SW 1271 (cell line): ENCODE measurements at places on chromosomes 2 and 18.

- no peak for DNase-seq
These were observed 72.6 kb upstream of the STPG4 start for GRCh38 chr2:47227532-47228279.

GRCh38 chr18:9743200-9744016, 35.3 kb downstream of the RAB31 start:
- DNase-seq, result peak; percentile 91

DNA sequence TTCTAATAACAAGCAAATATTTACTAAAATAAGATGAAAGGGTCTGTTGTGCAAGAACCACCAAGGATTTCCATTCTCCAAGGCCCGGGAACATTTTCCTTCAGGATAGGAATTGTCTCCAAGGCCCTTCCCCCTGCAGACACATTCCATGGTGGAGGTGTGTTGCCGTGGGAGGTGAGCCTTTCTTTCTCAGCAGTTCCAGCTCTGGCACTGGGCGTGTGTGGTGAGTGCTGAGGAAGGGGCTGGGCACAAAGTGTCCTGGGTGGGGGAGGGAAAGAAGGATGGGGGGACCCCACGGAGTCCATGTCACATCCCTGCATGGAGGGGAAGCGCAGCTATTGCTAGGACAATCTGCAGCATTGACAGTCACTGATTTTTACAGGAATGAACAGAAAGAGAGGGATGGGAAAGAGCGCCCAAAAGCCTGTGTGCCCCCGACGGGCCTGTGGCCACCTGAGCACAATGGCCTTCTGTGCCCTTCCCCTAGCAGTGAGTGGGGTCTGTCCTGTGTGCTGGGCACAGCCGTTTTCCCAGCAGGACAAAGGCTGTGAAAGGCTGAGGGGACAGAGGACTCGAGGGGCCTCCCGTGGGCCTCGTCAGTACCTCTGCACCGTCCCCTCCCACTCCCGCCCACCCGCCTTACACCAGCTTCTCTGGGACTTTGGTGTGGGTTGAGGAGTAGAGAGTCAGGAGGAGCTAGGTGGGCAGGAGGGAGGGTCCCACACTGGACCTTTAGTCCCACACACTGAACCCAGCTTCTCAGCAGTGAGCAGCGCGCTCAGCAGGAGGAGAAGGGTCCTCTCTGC, 79.8 kb downstream of the PTGR3 start:
- no peak for DNase-seq

- DNase-seq, result no peak
These were observed 265.1 kb downstream of the GLI2 start for GRCh38 chr2:121000804-121001203.

DNA sequence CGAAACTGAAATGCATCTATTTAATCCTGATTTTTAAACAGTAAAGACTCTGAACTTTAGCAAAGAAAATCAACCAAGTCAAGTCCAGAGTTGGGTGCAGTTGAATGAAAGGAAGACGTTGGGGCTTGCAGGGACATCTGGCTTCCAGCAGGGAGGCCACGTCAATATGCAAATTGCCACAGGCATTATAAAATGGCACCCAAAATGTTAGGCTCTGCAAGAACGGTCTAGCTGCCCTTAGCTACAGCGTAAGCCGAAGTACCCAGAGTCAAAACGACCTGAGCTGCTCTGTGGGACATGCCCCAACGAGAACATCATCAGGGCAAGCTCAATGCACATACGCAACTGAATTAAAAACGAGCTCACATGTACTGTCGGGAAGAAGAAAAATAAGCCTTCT, 30.7 kb downstream of the DOCK10 start:
- no peak for DNase-seq

DNA sequence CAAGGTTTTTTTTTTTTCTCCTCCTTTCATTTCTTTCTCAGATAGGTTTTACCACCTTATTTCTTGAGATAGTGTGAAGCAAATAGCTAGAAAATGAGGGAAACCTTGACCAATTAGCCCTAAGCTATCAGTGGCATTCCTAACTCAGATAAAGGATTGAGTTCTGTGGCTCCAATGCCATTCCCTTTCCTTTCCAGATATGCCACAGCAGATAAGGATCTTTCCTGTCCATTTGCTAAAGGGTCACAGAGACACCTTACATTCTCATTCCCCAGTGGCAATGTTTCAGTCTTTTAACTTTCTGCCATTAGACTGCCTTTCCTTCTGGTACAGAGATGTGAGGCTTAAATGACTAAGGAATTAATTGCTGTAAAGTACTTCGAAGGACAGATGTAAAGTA, 81.7 kb downstream of the MGAT5 start:
- DNase-seq, result no peak

DNA sequence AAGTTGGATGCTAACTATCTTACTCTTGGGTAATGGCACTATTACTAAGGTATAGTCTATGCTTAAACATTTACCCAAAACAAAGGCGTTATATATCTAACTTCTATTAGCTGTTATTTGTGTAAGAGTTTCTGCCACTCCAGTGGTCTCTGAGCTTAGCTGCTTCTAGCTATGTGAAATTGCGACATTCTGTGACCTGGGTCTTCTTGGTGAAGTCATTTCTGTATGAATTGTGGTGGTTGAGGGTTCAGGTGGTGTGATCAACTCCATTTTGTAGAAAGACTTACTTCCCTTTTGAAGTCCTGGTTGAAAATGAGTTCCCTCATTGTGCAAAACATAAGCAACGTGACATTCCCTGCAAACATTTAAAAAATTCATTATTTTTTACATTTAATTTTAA, 221.6 kb downstream of the PIK3C3 start:
- DNase-seq, result no peak

- no peak for DNase-seq
These were observed 592 bp upstream of the MARS2 start for GRCh38 chr2:197704434-197705120.
